ENCODE measurements at places on chromosomes 3 and 15.

- no peak for DNase-seq
Measured at GRCh38 chr3:162678941-162679340, 1182.3 kb downstream of the OTOL1 start.

- DNase-seq: no peak
Measured at GRCh38 chr15:93803421-93804152, 427.8 kb upstream of the MCTP2 start.

GRCh38 chr3:100662113-100662823, 47.0 kb upstream of the TFG start:
- peak; percentile 47 for DNase-seq

GRCh38 chr3:73432706-73433032, 192.1 kb downstream of the PDZRN3 start:
- DNase-seq: no peak

DNA sequence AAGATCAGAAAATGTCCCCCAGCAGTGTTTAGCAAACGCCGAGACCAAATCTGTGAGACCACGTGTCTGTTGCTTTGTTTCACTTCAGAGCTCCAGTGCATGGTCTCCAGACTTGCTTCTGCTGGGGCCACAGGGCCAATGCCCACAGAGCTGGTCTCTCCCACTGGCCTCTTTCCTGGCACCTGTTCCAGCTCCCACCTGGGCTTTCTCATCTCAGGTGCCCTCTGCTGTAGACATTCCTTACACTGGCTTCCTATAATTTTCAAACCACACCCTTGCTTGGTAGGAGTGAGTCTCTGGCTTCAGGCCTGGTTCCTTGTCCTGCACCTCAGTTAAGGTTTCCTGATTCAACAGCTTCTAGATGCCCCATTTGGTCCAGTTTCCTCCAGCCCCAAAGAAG, 243.1 kb downstream of the ADAMTS17 start:
- DNase-seq: no peak

- peak; percentile 6 for DNase-seq
Measured at GRCh38 chr3:121757087-121757811, 7.7 kb upstream of the GOLGB1 start.

DNA sequence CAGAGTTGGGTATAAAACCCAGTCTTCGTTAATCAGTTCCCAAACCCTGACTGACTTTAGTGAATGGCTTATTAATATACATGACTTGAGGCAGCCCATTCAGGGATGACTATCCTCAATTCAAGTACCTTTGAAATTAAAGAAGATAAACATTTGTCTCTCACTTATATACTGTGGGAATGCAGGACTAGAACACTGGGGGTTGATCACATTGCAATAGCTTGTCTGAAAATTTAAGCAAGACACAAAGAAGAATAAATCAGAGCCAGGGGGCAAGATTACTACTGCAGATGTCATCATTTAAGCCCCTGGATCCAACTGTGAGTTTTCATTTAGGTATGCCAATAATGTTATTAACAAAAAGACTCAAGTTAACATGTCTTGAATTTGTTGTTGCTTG, 647.7 kb downstream of the ZPLD1 start:
- no peak for DNase-seq

DNA sequence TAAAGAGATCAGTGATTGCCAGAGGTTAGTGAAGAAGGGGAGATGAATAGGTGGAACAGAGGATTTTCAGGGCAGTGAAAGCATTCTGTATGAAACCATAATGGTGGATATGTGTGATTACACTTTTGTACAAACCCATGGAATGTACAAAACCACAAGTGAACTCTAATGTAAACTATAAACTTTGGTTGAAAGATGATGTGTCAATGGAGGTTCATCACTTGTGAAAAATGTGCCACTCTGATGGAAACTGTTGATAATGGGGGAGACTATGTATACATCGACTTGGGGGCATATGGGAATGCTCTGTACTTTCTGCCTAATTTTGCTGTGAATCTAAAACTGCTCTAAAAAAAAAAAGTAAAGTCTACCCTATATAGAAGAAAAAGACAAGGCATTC, 68.7 kb upstream of the ARHGEF3 start:
- DNase-seq: no peak

DNA sequence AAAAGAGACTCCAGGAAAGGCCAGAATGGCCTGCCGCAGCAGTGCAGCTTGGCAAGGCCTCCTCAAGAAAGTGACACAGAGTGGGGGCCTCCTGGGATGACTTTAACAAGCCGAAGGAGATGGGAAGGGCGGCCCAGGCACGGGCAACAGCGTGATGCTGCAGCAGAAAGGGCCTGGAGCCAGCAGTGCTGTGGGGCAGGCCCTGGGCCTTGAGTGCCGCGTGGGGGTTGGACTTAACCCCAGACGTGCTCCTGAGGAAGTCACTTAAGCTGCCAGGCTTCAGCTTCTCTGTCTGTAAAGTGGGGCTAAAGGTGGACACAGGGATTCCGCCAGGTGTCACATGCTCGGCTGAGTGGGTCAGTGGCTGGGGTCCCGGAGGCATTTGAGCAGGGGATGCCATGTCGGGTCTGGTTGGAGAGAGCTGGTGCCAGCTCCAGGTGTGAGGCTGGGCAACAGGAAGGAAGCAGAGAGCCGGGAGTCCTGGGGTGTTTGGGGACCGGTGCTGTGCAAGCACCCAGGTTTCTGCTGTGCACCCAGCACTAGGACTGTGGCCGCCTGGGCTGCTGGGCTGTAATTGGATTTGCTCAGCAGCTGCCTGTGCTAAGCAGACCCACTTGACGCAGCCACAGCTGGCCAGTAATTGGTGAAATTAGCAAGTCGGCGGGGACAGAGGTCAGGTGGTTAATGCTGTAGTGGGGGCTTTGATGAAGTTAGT, 7.8 kb downstream of the DNAJB8 start:
- DNase-seq: no peak

- DNase-seq: no peak
Measured at GRCh38 chr3:65335587-65335986, 647.8 kb upstream of the ADAMTS9 start.

DNA sequence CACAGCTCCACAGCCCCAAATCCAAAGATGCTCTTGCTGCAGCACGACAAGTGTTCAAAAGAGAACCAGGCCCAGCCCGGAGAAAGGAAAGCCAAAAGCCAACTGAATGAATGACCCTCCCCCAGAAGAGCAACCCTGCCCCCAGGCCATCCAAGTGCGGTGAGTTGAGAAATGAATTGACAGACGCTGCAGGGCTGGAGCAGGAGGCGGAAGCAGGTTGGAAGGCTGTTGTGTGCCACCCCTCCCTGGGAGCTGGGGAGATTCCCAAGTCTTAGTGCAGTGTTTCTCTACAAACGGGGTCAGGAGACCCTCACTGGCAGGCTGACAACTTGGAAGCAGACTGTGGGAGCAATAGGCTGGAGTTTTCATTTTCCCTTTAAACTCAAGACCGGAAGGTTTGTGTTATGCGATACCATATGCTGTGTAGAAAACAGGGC, 3.5 kb upstream of the SPTBN5 start:
- no peak for DNase-seq

DNA sequence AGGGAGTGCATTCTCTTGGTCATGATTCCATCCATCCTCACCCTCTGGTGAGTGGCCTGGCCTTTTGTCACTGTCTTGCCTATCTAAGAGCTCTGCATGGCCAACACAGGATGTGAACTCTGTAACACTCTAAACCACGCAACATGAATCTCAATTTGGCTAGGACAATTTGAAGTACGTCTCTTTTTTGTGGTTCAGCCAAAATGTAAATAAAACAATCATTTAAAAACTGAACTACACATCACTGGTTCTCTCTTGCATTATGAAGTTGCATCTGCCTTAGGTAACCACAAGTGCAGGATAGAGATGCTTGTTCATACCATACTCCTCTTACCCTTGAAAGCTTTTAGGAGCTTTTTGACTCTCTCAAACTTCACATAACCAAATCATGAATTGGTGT, 27.3 kb downstream of the CCR3 start:
- no peak for DNase-seq

DNA sequence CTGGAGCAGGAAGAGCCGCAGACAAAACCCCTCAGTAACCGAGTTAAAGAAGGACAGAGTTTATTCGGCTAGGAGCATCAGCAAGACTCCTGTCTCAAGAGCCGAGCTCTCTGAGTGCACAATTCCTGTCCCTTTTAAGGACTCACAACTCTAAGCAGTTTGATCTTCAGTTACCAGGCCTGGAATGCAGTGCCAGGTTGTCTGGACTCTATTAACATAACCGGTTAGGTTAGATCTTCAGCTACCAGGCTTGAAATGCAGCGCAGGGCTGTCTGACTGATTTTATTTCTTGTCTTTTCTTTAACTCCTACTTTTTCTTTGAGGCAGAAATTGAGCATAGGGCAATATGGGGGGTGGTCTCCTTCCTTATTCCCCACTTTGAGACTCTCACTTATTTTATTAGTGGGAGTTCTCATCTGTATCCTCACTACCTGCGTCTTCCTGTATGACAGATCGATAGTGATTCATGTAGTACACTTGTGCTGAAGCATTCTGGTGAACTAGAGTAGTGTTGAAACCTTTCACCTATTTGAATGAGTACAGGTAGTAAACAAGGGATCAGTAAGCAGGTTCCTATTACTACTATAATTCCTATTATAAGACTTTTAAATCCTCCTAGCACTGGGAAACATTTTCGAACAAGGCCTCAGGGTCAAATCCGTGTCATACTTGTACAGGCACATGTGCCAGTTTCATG, 325.0 kb downstream of the CGGBP1 start:
- DNase-seq: no peak

GRCh38 chr15:93268066-93268465, 179.1 kb upstream of the RGMA start:
- DNase-seq: no peak

DNA sequence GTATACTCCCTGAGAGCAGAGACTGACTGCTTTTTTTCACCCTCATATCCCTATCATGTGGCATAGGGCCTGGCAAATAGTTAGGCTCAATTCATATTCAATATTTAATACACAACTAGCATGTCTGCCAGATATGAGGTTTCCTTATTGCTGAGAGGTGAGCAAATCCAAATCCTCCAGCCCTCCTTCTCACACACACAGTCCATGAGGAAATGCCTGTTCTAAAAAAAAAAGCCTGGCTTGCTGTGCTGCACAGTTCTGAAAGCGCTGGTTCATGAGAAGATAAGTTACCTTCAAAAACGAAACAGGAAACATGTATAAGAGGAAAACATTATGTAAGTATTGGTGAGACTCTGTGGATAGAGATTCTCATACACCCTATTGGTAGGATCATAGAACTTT, 15.5 kb upstream of the ACAP2 start:
- DNase-seq: no peak

GRCh38 chr3:71056327-71056726, 527.2 kb downstream of the FOXP1 start:
- peak; percentile 24 for DNase-seq

GRCh38 chr15:76343313-76343996, 6.9 kb downstream of the ISL2 start:
- no peak for DNase-seq

- no peak for DNase-seq
Measured at GRCh38 chr3:117358717-117359314, 649.2 kb downstream of the TUSC7 start.

DNA sequence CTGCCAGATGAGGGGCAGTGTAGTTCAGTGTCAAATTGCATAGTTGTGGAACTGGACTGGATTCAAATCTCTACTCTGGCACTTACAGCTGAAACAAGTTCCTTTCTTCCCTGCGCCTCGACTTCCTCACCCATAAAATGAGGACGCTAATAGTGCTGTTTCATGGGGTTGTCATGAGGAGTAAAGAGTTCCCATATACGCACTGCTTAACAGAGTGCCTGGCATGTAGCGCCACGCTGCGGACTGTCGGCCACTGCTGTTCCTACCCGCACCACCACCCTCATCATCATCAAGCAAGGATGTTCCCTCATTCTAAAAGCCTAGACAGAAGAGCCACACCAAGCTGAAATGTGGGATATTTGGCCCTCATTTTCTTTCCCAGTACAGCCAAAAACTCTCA, 91.9 kb downstream of the CHDH start:
- no peak for DNase-seq

GRCh38 chr3:24601066-24601939, 106.7 kb upstream of the THRB start:
- DNase-seq: no peak

DNA sequence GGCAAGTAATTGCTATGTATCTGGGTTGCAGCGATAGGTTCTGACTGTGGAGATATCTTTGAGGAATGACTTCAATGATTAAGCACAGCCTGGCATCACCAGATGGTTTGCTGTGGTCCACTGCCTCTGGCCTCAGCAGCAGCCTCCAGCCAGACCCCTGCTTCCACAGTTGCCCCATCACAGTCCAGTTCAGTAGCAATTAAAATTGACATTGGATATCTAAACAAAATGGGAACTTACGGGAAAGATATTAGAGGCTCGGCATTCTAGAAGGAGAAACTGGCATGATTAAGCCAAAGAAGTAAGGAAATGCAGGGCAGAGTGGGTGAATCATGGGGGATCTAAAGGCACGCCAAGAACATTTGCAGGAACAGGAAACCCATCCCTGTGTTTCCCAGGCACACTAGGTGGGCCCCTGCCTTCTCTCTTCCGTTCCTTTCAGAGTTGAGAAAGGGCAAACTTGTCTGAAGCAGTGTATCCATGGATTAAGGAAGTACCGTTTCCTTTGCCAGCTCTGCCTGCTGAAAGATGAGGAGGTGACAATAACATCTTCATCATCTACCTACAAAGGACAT, 36.3 kb upstream of the SH3BP5 start:
- no peak for DNase-seq

DNA sequence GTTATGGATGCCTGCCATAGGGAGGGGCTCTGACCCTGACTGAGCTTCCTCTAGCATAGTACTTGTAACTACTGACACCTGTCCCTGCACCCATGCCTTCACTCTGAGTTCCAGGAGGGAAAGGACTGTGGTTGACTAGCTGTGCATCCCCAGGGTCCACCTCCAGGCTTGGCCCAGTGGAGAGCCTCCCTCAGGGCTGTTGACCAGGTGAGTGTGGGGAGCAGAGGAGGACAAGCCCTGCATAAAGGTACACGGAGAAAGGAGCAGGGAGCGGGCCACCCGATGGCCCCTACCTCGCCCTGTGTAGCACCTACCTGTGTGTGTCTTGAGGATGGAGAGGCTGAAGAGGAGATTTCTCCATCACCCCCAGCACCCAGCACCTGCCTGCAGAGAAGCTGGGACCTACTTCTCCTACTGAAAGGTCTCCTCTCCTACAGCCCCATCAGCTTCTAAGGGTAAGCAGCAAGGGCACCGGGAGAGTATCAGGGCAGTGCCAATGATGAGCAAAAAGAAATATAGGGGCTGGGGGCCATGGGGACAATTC, 6.7 kb upstream of the LTF start:
- DNase-seq: no peak

- DNase-seq: peak; percentile 87
Measured at GRCh38 chr15:101115786-101116680, 135.8 kb downstream of the CHSY1 start.

DNA sequence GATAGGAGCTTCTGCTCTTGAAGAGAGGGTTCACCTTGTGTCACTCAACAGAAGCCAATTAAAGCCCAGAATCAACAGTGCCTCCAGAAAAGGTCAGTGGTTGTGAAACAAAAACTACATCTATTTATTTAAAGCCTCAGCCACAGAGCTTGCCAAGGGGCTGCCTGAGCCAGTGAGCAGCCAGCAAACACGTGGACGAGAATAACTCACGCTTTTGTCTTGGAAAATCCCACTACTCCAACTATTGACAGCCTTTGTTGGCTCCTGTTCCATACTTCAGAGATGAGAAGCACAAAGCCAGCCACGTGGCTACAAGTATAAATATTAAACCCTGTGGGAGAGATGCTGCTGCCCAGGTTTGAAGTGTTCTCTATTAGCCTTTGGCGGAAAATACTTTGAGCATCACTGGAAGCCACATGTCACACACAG, 10.3 kb downstream of the GPR156 start:
- peak; percentile 16 for DNase-seq

All from RPMI7951 (cell line).